C1 segment of cervical spinal cord (tissue), 14 donors: ENCODE measurements at places on chromosomes 2 and 18.

DNA sequence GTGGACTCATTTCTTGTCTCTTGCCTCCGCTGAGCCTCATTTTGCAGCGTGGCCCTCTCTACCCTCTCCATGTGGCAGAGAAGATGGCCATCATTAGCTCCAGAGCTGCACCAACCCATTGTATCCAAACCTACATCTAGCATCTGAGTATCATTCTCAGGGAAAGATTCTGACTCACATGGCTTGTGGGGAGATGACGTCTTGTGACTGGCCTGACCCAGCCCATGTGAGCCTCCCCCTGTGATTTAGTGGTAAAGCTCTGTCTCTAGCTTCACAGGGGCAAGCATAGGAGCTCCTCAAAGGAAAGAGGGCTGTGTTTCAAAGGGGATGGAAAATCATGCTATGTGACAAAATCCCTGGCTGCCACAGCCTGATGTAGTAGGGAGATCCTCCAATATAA, 87.4 kb upstream of the RBMS1 start:
- DNase-seq = no peak

DNA sequence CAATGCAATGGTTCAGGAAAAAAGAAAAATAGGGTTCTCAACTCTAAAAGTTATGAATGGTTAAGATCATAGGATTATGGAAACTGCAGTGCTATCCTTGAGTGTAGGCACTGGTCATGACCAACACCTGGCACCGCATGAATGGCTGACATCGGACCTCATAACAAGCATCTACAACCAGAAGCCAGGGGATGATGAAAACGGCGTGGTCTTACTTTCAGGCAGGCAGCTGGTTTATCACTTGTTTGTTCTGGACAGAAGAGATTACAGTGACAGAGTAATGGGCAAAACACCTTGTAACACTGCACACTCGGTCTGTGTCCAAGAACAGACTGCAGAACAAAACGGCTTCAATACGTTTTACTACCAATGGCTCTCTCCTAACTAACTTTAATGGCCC, 132.8 kb downstream of the STK39 start:
- DNase-seq = no peak

- DNase-seq = no peak
Measured at GRCh38 chr2:224780106-224780505, 63.9 kb upstream of the CCDC195 start.

GRCh38 chr18:9494778-9495331, 19.5 kb downstream of the RALBP1 start:
- no peak for DNase-seq

DNA sequence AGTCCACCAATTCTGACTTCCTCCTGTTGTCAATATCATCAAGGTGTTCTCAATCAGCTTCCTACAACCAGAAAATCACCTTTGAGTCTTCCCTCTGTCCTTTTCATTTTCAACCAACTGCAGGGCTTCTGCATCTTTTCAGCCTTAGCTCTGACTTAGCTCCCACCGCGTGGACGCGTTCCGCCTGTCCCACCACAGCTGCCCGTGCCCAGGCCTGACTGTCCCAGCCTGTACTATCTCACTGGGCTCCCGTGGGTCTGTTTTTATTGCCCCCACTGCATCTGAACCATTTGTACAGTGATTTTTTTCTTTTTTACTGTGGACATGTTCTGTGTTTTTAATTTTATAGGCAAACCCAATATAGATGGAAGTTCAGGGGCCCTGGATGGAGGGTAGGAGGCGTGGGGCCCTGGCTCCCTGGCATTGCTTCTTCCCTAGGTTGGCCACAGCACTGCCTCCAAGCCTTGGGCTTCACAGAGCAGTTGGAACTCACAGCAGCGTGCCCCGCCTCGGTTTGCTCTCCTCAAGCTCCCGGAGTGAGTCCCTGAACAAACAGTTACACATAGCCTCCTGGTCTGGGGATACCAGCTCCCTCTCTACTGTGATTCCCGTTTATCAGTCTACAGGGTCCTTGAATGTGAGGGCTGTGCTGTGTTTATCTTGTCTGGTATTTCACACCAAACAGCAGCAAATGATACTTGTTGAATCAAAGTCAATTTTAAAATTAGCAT, 280.6 kb upstream of the PXDN start:
- DNase-seq = no peak

DNA sequence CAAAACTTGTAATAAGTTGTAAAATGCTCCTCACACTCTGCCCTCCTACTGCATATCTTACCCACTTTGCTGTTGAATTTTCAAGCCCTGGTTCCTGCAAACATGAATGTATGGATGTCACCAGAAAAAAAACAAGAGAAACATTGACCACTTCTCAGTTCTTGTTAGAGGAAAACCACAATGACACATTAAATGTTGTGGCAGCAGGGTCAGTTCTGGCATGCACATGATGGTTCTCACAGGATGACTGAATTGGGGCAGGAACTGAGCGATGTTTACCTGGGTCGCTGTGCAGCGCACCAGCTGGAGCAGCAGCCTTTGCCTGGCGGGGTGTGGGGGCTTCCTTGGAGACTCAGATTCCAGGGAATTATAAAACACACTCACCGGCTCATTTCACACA, 14.0 kb upstream of the PRKCE start:
- DNase-seq = no peak

DNA sequence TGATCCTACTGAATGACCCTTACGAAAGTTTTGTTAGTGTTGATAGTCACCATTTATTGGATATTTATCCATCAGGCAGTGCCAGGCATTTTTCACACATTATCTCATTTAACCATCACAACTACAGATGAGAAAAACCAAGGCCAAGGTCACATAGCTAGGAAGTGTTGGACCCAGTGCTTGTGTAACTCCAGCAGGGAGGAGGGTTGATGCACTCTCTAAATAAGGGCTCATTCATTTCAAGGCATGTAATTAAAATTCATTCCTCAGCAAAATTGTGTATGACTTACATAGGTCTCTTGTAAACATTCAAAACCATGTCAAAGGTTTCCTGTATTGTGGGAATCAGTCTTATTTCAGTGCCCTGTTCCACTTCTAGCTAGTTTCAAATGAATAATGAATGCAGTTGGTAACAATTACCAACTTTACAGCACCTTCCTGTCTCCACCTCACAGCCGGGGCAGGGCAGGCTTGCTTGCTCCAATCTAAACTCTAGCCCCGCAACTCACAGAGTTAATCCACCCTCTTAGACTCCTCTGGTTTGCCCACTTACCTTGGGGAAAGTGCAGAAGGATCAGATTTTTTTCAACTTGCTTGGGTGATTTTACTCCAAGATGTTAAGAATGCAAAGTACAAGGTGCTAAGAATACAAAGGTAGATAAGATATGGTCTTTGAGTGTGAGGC, 5.8 kb upstream of the MAPRE3 start:
- no peak for DNase-seq

- DNase-seq = no peak
Measured at GRCh38 chr2:178082408-178083045, 9.9 kb upstream of the PDE11A start.

DNA sequence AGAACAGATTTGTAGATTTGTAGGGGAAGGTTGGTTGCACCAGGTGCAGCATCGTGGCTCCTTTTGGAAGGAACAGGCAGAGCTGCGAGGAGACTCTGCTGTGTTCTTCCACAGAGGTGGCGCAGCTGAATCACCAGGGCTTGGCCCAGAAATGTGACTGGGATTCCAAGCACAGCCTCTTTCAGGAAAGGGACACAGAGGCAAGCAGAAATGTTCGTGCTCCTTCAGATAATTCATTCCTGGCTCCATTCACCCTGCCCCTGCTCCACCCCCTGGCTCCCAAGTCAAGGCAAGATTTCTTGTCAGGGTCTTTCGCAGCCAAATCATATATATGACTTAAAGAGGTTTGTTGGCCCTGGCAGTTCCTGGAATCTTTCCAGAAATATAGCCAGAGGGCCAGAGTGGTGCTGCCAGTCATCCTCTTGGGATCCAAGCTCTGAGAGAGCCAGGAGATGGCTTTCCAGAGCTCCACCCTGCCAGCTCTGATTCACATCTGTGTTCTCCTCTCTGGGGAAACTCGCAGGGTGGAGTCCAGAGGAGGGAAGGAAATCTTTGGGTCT, 203.9 kb upstream of the TANK start:
- DNase-seq = no peak

DNA sequence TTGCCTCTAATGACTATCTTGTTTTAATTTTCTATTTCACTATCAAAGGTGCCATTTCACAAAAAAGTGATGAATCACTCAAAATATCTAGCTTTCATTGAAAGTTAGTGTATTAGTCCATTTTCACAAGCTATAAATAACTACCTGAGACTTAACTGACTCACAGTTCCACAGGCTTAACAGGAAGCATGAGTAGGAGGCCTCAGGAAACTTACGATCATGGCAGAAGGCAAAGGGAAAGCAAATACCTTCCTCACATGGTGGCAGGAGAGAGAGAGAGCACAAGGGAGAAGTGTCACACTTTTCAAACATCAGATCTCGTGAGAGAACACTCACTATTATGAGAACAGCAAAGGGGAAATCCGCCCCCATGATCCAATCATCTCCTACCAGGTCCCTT, 1220.4 kb upstream of the ZEB2 start:
- DNase-seq = no peak

GRCh38 chr2:142874293-142874814, 3.1 kb upstream of the KYNU start:
- no peak for DNase-seq

GRCh38 chr18:331221-331821, 63.5 kb upstream of the THOC1 start:
- no peak for DNase-seq

- DNase-seq = no peak
Measured at GRCh38 chr2:104769096-104769495, 84.8 kb upstream of the POU3F3 start.

- DNase-seq = no peak
Measured at GRCh38 chr2:29517413-29517812, 402.2 kb downstream of the CLIP4 start.

DNA sequence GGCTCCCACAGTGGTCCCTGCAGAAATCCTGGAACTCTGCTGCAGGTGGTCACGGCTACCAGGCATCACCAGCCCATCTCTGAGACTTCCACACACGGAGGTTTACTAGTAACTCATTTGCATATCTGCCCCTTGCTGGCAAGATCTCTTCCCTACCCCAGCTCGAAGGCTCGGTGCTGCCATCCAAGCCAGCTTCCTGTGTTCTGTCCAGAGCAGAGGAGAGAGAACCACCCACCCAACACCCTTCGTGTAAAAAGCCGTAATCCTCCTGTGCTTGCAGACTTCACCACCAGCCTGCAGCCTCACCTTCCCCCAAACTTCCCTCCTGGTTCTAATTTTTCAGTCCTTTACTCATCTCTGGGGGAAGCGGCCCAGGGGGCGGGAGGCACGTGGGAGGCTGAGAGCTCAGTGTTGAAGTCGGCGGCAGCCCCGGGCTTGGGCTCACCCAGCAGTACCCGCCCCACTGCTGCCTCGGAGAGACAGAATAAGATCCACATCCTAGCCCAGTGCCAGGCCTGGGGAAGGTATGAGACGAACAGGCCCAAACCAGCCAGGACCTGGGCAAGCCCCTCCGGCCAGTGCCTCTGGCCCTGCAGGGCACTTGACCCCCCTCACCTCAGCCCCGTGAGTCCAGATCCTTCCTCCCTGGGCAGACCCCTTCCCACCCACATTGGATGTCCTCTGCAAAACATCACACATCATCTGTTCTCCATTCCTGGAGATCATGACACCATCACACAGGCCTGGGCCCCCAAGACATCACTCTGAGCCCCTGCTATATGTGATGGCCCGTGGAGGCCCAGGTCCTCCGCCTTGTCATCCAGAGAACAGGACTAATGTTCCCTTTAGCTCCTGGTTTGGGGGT, 145.8 kb upstream of the ID2 start:
- no peak for DNase-seq

GRCh38 chr18:36340246-36340645, 42.7 kb downstream of the FHOD3 start:
- DNase-seq = no peak

GRCh38 chr2:168091986-168092385, 155.4 kb downstream of the STK39 start:
- DNase-seq = no peak

DNA sequence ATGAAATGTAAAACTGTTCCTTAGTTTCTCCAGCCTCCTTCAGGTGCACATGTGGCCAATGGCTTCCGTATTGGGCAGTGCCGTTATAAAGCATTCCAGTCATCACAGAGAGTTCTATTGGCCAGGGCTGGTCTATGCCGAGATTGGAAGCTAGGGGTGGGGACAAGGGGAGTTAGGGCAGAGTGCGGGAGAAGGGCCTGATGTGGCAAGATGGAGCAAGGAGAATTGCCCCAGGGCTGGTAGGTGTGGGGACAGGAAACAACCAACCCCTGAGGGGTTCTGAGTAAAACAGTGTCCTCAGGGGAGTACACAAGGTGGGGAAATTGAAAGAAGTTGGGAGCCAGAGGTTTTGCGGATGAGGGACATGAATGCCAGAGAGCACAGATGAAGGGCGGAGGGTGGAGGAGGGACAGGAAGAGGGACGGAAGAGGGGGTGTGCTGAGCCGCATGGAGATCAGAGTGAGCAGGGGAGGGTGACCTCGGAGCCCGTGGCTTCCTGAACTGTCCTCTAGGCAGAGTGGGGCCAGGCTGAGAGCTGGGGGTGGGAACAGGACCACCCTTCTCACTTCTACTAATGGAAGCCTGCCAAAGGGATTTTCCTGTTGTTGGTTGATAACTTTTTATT, 9.1 kb upstream of the ATP6V1C2 start:
- DNase-seq = no peak

- no peak for DNase-seq
Measured at GRCh38 chr2:6872394-6872793, 5.2 kb upstream of the RSAD2 start.

- DNase-seq = no peak
Measured at GRCh38 chr2:200426754-200427153, 83.1 kb downstream of the KCTD18 start.

- DNase-seq = no peak
Measured at GRCh38 chr2:204491528-204491927, 53.7 kb upstream of the PARD3B start.

GRCh38 chr18:55252053-55252675, 292.9 kb upstream of the CCDC68 start:
- DNase-seq = no peak

GRCh38 chr18:5238371-5238976, 41.4 kb upstream of the AKAIN1 start:
- no peak for DNase-seq

- DNase-seq = no peak
Measured at GRCh38 chr2:139067072-139067471, 286.9 kb upstream of the NXPH2 start.

DNA sequence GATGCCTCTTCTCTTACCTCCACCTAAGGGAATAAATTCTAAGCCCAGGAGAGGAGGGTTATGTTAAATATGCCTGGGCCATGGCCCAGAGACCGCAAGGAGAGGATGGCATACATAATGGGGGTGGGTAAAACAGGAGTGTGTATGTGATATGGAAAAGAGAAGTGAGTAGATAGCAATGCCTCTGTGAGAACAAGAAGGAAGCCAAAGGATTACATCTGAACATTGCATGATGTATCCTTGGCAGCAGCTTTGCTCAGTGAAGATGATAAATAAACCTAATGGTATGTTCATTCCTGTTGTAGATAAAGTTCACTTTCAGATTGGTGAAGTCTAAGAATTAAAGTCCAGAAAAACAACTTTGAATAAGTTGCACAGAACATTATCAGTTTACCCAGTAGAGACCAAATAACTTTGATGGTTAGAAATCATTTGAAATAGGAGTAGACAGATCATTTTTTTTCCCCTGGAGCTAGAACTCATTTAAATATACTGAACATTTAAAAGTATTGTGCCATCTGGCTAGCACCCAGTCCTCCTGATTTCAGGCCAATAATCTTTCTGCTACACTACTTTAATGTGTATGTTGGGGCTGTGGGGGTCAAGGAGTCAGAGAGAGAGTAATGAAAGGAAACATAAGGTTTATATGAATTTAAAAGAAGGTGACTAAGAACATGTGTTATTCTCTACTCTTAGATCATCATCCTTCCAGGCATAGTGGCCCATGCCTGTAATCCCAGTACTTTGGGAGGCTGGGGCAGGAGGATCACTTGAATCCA, 231.7 kb downstream of the PARD3B start:
- no peak for DNase-seq
